ENCODE measurements at places on chromosomes 2 and 18. TPM values are rescaled to one million over a fixed set of nuclear protein-coding genes. Genes with fewer than 3 reads are reported as not detected.

G6PC2 gene
- total RNA-seq: not detected

PELI1 gene
- total RNA-seq: 64.1 TPM

DQX1 gene
- 0.50 TPM for total RNA-seq

MTLN gene
- 48.7 TPM for total RNA-seq

GRCh38 chr2:63741884-63742579 lies 99.7 kb upstream of the UGP2 start:
- no peak for DNase-seq

GRCh38 chr18:77068321-77069312 lies 64.0 kb downstream of the MBP start:
- DNase-seq: no peak

DNA sequence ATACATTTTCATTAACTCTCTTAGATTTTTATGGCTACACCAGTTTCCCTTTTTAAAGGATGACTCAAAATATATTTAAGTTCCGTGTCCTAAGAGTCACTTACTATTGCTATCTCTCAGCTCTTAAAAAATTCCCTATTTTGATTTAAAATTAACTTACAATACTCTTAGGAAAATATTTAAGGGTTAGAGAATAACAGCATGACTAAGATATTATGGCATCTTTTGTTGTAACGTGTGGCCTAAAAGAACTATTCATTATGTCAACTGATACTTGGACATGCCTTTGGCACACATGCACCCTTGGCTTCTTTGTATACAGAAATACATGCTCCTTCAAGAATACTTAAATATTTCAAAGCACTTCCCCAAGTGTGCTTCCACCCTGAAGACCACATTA lies 42.3 kb downstream of the SCN3A start:
- DNase-seq: no peak

DNA sequence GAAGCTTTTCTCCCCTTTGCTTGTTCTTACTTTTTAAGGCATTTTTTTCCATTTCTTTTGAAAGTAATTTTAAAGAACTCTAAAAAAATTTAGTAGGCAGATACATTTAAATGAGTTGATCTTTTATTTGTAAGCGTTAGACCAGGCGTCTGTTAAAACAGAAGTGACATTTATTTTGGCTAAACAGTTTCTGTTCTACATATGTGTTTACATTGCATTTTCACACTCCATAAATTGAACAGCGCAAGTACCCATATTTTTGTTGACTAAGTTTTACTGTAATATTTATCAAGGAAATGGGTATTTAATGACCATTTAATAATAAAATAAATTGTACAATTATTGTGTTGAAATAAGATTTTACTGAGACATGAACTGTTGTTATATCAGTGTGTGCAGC lies 21.9 kb downstream of the PPM1B start:
- DNase-seq: no peak

- no peak for DNase-seq
Observed at GRCh38 chr2:85540133-85540648, 1.2 kb downstream of the MAT2A start.
